ENCODE measurements at places on chromosomes 5 and 9. TPM values are rescaled to one million over a fixed set of nuclear protein-coding genes. Genes with fewer than 3 reads are reported as not detected.
A peak's percentile ranks its signal among the peaks of the same experiment; 100 is the strongest.

Gene P4HA2
- total RNA-seq, result 80.5 TPM

Gene SEMA4D
- 17.1 TPM for total RNA-seq

Gene SMIM33
- not detected for total RNA-seq

Gene HMGCS1
- 23.7 TPM for total RNA-seq

Gene KLF9
- 52.8 TPM for total RNA-seq

Gene TAF1L
- not detected for total RNA-seq

Gene SPATA31D4
- total RNA-seq, result not detected

- no peak overlapping the region for H3K4me3 ChIP-seq
- H3K27ac ChIP-seq, result no peak overlapping the region
- H3K27me3 ChIP-seq, result no peaks in the 10 kb centered on the region
- no peaks in the 10 kb centered on the region for H3K36me3 ChIP-seq
- no peak for DNase-seq
Measured at GRCh38 chr9:73906671-73907070, 590.5 kb upstream of the RORB start.

DNA sequence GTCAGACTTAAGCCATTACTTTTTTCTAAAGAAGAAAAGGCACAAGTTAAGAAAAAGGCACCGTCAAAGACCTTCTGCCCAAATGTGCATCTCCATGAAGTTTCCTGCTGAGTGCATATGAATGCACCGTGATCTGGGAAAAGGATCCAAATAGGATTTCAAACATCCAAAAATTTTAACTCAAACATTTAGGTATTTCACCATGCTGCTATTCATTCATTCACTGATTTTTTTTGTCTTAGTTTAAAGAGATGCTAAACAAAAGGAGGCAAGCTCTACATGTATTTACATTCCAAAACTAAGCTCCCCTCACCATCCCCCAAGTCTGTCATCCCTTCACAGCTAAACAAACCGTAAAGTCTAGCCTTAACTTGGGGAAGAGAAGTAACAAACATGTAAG lies 291.9 kb downstream of the ARL15 start:
- peaks cover 3% of the 10 kb centered on the region for H3K36me3 ChIP-seq
- no peak for DNase-seq
- H3K4me1 ChIP-seq, result peaks cover 4% of the 10 kb centered on the region
- no peaks in the 10 kb centered on the region for H3K27me3 ChIP-seq
- no peak overlapping the region for H3K4me3 ChIP-seq

DNA sequence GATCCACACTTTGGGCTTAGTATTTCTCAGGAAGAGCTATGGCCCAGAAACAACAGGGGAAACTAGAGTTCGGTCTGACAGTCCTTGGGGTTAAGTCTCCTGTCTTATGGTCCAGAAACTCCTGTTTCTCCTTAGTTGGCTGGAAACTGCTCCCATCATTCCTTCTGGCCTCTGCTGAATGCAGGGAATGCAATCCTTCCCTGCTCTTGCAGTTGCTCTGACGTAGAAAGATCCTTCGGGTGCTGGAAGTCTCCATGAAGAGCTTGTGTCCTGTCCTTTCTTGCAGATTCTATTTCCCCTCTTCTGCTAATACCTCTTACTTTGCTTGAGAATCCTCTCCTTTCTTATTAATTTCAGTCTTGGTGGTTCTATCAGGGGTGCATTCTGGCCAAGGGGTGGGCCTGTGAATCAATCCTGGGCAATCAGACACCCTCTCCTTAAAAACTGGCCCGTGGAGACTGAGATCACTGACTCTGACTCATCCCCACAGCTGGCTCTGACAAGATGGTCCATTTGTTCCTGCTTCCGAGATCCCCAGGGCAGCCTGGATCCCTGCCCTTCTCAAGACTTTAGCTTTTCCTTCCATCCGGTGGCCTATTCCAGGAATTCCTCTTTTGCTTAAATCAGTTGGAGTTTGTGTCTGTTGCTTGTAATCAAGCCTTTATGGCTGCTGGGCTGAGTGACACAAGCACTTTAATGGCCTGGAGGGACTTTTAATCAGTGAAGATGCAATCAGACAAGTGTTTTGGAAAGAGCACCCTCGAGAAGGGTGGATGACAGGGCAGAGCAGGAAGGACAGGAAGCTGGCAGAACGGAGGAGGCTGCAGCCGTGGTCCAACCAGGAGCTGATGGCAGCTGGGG lies 23.7 kb downstream of the PTGS1 start:
- no peaks in the 10 kb centered on the region for H3K36me3 ChIP-seq
- H3K27ac ChIP-seq, result peak overlapping the region; percentile 77
- peak; percentile 65 for DNase-seq
- H3K27me3 ChIP-seq, result peaks cover 14% of the 10 kb centered on the region
- H3K4me1 ChIP-seq, result peaks cover 8% of the 10 kb centered on the region
- no peak overlapping the region for H3K4me3 ChIP-seq

GRCh38 chr9:15915711-15916110 lies 362.9 kb downstream of the CCDC171 start:
- no peak overlapping the region for H3K4me3 ChIP-seq
- H3K4me1 ChIP-seq, result no peaks in the 10 kb centered on the region
- DNase-seq, result no peak
- H3K27ac ChIP-seq, result no peak overlapping the region
- no peaks in the 10 kb centered on the region for H3K27me3 ChIP-seq
- no peaks in the 10 kb centered on the region for H3K36me3 ChIP-seq

DNA sequence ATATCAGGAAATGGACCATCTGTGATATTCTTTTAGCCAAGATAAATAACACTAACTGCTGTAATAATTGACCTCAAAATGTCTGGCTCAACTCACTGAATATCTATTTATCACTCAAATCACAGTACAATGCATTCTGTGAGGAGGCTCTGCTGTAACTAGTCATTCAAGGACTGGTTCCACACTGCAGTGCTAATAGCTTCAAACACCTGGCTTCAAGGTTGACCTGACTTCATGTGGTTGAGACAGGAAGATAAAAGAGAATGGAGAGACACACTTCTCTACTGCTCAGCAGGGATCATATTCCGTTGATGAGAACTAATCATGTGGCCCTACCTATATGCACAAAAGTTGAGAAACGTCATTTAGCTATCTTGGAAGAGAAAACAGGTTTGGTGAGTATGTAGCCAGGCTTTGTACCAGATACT lies 3.4 kb upstream of the RHOBTB3 start:
- H3K36me3 ChIP-seq, result no peaks in the 10 kb centered on the region
- DNase-seq, result no peak
- no peaks in the 10 kb centered on the region for H3K27me3 ChIP-seq
- peaks cover 81% of the 10 kb centered on the region for H3K4me1 ChIP-seq
- peak overlapping the region; percentile 97 for H3K27ac ChIP-seq

- H3K27ac ChIP-seq, result no peak overlapping the region
- H3K4me1 ChIP-seq, result no peaks in the 10 kb centered on the region
- no peaks in the 10 kb centered on the region for H3K36me3 ChIP-seq
- no peak overlapping the region for H3K4me3 ChIP-seq
- no peaks in the 10 kb centered on the region for H3K27me3 ChIP-seq
Measured at GRCh38 chr5:155926031-155926430, 400.9 kb upstream of the SGCD start.

- DNase-seq, result peak; percentile 61
- no peaks in the 10 kb centered on the region for H3K27me3 ChIP-seq
- H3K27ac ChIP-seq, result peak overlapping the region; percentile 83
- H3K4me1 ChIP-seq, result peaks cover 34% of the 10 kb centered on the region
- H3K4me3 ChIP-seq, result peak overlapping the region; percentile 3
- H3K36me3 ChIP-seq, result no peaks in the 10 kb centered on the region
Measured at GRCh38 chr9:134662143-134662876, 20.7 kb downstream of the COL5A1 start.

GRCh38 chr5:173306695-173307094 lies 21.5 kb downstream of the STC2 start:
- H3K4me1 ChIP-seq, result peaks cover 18% of the 10 kb centered on the region
- H3K4me3 ChIP-seq, result no peak overlapping the region
- no peaks in the 10 kb centered on the region for H3K36me3 ChIP-seq
- no peaks in the 10 kb centered on the region for H3K27me3 ChIP-seq
- DNase-seq, result no peak
- H3K27ac ChIP-seq, result no peak overlapping the region

- no peak for DNase-seq
- no peaks in the 10 kb centered on the region for H3K27me3 ChIP-seq
- H3K36me3 ChIP-seq, result no peaks in the 10 kb centered on the region
- no peak overlapping the region for H3K4me3 ChIP-seq
Measured at GRCh38 chr5:69083412-69083811, 10.4 kb upstream of the SLC30A5 start.

DNA sequence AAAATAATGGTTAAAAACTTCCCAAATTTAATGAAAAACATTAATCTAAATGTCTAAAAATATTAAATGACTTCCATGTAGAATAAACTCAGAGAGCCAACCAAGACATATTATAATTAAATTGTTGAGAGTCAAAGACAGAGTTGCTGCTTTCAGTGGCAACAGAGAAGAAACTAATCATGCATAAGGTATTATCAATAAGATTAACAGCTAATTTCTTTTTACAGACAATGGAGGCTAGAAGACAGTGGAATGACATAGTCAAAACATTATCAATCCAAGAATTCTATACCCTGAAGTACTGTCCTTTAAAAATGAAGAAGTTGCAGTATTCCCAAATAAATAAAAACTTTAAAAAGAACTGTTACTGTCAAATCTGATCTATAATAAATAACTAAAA lies 268.7 kb downstream of the IRX2 start:
- H3K36me3 ChIP-seq, result no peaks in the 10 kb centered on the region
- H3K27ac ChIP-seq, result no peak overlapping the region
- no peak overlapping the region for H3K4me3 ChIP-seq
- H3K4me1 ChIP-seq, result no peaks in the 10 kb centered on the region

DNA sequence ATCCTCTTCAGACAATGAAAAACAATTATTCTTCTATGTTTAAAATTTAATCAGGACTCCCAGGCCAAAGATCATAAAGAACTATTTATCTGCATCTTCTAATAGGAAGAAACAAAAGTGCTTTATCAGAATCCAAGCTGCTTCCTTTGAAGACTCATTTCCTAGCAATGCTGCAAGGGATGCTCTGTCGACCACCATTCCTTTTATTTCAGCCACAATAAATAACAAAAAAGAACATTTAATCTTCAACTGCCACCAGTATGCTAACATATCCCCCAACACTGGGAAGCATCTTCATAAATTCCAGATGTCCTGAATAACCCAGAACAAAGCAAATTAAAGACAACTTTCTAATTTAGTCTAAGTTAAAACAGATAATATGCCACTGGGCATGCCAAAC lies 68.7 kb downstream of the PKD2L2 start:
- H3K4me3 ChIP-seq, result no peak overlapping the region
- no peaks in the 10 kb centered on the region for H3K27me3 ChIP-seq
- H3K27ac ChIP-seq, result no peak overlapping the region
- peaks cover 59% of the 10 kb centered on the region for H3K4me1 ChIP-seq
- DNase-seq, result no peak

DNA sequence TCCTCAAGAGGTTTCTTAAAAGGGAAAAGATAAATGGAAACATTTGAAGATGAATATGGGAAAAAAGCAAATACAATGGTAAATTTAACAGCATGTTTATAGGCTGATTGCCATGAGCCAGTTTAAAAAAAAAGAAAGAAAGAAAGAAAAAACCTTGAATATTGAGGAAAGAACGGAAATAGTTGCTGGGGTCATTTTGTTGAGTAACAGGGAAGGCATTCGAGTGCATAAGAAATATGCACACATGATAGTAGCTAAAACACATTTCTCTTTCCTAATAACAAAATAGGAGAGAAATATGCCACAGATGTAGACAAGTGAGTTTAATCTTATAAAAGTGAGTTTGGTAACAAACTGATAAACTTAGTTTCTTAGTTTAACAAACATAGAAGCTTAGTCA lies 864.6 kb upstream of the ACO1 start:
- H3K4me3 ChIP-seq, result no peak overlapping the region
- no peaks in the 10 kb centered on the region for H3K4me1 ChIP-seq
- H3K27me3 ChIP-seq, result no peaks in the 10 kb centered on the region
- no peaks in the 10 kb centered on the region for H3K36me3 ChIP-seq

DNA sequence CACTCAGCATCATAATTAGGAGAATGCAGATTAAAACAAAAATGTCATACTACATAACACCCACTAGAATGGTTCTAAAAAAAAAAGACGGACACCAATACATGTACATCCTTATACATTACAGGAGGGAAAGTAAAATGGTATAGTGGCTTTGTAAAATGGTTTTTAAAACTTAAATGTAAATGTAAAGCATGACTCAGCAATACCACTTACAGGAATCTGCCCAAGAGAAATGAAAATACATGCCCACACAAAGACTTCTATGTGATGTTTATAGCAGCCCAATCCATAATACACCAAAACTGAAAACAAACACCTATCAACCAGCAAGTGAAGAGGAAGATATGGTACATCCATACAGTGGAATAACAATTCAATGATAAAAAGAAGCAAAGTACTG lies 939.1 kb upstream of the ACO1 start:
- H3K27ac ChIP-seq, result no peak overlapping the region
- no peak for DNase-seq
- H3K4me1 ChIP-seq, result no peaks in the 10 kb centered on the region
- H3K4me3 ChIP-seq, result no peak overlapping the region

DNA sequence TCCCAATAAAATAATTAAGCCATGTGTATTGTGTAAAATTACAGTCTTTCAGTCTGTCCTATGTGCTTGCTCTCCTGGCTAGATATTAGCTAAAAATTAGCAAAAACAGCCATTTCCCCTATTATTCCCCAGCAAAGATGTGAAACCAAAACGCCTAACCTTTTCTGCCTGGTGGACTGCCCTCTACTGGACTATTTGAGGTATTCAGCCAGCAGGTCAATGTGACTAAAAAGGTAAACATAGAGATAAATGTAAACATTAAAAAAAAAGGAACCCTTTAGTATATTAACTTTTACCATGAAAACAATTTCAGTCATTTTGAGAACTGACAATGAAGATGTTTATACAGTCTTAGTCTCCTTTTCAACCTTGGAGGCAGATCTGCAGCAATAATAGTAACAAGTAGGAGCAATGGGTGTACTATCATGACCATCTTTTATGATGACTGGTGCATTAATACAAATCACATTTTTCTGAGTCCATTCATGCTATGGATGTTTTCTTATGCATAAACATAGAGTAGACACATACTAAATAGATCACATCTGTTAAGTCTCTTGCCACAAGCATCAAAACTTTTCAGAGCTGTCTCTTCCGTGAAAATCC lies 10.1 kb downstream of the ATG12 start:
- no peak for DNase-seq
- no peak overlapping the region for H3K27ac ChIP-seq
- no peak overlapping the region for H3K4me3 ChIP-seq
- H3K4me1 ChIP-seq, result no peaks in the 10 kb centered on the region
- H3K36me3 ChIP-seq, result peaks cover 82% of the 10 kb centered on the region

DNA sequence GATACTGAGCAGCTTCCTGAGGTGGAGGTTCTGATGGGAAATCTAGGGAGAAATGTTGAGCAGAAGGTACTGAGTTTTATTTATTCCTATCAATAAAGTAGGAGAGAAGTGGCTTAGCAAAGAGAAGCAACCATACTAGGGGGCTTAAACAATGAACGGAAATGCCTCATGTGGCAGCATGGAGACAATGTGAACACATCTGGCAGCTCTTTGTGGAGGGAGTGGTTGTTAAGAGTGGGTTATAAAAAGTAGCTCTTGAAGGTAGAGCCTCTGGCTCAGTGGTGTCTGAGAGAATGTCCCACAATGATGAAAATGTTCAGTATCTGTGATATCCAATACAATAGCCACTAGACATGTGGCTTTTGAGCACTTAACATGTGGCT lies 52.7 kb upstream of the EQTN start:
- no peaks in the 10 kb centered on the region for H3K36me3 ChIP-seq
- DNase-seq, result no peak
- H3K4me3 ChIP-seq, result no peak overlapping the region
- peak overlapping the region; percentile 63 for H3K27ac ChIP-seq
